ENCODE measurements at places on chromosomes 12 and 14.

DNA sequence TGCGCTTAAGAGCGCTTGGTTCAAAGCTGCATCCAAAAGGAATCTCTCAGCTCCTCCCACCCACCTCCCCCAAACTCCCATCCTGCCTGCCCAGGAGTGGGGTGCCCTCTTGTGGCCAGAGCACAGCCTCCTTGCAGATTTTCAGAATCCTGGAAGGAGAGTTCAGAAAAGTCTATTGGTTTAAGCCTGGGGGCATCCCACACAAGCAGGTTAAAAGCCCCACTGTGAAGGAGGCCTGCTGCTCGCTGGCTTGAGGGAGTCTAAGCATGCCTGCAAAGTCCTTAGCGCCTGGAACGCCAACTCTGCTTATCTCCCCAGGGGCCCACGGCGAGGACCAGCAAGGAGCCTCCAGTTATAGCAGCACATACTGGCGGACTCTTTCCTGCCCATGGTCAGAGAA, 297.1 kb downstream of the KSR2 start:
- DNase-seq: peak; percentile 23

- peak; percentile 76 for DNase-seq
Observed at GRCh38 chr14:32594766-32595165, 265.7 kb downstream of the AKAP6 start.

GRCh38 chr14:45222485-45223262, 30.3 kb downstream of the MIS18BP1 start:
- DNase-seq: no peak

DNA sequence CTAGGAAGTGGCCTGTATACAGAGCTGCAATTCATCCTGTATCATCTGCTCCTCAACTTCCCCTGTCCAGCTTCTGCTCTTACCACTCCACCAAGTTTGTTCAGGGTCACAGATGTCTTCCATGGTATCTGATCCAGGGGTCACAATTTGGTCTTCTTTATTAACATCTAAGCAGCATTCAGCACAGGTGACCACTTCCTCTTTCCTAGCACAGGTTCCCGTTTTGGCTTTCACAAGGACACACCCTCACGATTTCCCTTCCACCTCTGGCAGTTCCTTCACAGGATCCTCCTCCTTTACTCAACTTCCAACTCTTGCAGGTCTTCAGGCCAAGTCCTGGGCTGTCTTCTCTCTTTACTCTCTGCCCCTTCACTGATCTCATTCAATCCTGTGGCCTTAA, 93.6 kb downstream of the TTC7B start:
- no peak for DNase-seq

DNA sequence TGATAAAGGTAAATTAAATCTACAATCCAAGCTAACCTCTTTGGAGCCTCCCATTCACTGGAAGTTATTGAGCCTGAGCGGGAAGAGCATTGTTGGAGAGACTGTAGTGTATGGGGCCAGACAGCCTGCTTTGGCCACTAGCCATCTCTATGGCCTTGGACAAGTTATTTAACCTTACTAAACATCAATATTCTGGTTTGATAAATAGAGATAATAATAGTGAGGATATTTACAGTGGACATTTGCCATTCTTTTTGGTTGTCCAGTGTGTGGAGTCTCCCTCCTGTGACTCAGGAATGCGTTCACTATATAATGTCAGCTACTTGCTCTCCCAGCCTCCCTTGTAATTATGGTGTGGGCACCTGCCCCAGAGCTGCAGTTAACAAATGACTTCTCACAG, 216.1 kb downstream of the SLC38A4 start:
- DNase-seq: no peak

DNA sequence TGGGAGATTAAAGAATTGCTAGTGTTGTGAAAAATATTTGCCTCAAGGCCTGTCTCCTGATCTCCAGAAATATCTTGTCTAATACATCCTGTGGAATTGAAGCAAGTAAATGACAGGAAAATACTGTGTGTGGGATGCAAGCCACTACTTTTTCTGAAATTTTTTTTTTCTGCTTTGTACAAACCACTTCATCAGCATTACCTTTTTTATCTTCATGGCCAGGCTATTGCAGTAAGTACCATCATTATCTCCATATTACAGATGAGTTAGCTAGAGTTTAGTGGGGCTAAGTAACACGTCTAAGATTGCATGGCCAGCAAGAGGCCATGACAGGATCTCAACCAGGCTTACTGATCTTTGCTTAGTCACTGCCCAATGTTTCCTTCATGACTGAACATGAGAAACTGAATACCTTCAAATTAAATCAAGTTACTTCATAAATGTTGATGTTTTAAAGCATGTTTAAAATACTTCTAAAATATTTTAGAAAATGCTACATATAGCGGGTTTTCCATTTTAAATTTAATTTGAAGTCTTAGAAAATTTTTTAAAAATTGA, 273.7 kb downstream of the SLC6A15 start:
- peak; percentile 7 for DNase-seq

DNA sequence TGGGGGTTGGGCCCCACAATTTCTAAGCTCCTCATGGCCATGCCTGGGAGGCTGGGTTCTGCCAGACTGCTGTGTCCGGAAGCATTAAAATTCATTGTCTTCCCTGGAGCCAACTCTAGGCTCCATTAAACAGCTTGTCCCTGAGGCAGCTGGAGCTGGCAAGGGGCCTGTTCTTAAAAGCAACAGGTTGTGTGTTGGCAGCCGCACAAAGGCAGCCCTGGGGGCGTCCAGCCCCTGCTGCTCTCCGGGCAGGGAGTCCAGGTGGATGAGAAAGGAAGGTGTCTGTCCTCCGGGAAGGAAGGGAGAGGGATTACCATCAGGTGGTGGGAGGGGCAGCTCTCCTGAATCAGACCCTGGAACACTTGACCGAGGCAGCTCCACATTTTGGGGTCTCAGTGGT, 98.9 kb downstream of the CHST11 start:
- no peak for DNase-seq

- DNase-seq: peak; percentile 11
Observed at GRCh38 chr12:54680374-54680773, 32.2 kb upstream of the DCD start.

GRCh38 chr12:40240779-40241178, 16.0 kb downstream of the LRRK2 start:
- no peak for DNase-seq

GRCh38 chr12:114936148-114937079, 252.4 kb upstream of the TBX3 start:
- DNase-seq: peak; percentile 80

- no peak for DNase-seq
Observed at GRCh38 chr12:75041472-75041871, 168.2 kb downstream of the KCNC2 start.

- no peak for DNase-seq
Observed at GRCh38 chr12:12221560-12221959, 45.3 kb downstream of the LRP6 start.

GRCh38 chr12:127494961-127495915, 771.7 kb upstream of the TMEM132C start:
- no peak for DNase-seq

DNA sequence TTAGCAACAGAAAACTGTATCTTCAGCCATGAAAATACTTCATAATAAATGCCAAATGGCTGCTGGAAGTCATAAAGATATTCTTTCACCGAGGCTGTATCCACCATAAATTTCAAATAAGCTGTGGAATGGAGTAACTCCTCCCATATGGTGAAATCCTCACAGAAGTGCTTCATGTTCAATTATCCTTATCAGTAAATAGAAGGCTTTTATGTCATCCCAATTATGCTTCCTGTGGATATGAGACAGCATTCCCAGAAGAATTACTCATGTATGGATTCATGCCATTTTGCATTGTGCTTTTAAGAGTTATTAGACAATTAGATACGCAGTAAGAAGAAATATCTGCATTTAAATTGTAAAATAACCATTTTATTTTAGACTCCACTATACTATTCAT, 99.0 kb downstream of the RTN1 start:
- DNase-seq: peak; percentile 62

- DNase-seq: peak; percentile 78
Observed at GRCh38 chr12:52975820-52976573, 27.1 kb downstream of the KRT18 start.

DNA sequence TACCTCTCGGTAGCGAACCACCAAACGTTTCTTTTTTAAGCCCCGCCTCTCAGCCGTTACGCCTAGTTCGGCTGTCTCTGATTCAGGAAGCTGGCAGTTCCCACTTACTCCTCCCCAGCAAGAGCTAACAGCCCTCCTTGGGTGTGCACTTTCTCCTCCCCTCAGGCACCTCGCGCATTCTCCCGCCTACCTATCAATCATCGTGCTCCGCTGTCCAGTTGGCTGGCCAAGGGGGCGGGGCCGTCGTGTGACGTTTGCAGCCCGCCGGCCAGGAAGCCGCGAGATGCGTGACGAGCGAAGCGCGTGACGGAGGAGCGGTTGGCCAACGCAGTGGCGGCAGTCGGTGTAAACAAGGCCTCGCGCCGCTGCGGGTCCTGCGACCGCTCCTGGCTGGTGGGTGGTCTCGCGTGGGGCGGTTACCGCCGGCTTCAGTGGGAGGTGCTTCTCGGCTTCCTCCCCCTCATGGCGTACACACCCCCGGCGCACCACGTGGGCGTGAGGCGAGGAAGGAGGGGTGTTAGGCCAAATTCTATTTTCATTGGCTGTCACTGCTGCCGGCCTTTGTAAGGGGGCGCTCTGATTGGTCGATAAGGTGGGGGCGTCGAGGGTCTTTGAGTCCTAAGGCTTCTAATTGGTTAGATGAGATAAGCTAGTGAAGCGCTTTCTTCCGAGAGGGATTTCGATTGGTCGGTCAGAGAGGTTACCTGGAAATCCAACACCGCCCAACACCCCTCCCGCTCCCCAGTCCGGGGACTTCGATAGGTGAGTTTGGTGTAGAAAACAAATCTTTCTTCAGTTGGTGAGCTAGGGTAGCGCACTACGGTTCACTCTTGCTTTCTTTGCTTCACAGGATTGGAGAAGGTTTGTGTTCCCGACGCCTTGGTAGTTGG, at the start of the genes DCAF11 and NRL:
Gene DCAF11 (plus strand): TSS at position 246 of the 890 bp plus-strand sequence. CDS start 818 bp downstream, outside the sequence.
Gene NRL (minus strand): TSS at position 418 of the 890 bp plus-strand sequence. CDS start 32,101 bp downstream, outside the sequence.
- DNase-seq: peak; percentile 100

GRCh38 chr14:43790681-43791080, 716.4 kb downstream of the FSCB start:
- no peak for DNase-seq

GRCh38 chr14:77037938-77038568, 9.5 kb upstream of the IRF2BPL start:
- peak; percentile 65 for DNase-seq

DNA sequence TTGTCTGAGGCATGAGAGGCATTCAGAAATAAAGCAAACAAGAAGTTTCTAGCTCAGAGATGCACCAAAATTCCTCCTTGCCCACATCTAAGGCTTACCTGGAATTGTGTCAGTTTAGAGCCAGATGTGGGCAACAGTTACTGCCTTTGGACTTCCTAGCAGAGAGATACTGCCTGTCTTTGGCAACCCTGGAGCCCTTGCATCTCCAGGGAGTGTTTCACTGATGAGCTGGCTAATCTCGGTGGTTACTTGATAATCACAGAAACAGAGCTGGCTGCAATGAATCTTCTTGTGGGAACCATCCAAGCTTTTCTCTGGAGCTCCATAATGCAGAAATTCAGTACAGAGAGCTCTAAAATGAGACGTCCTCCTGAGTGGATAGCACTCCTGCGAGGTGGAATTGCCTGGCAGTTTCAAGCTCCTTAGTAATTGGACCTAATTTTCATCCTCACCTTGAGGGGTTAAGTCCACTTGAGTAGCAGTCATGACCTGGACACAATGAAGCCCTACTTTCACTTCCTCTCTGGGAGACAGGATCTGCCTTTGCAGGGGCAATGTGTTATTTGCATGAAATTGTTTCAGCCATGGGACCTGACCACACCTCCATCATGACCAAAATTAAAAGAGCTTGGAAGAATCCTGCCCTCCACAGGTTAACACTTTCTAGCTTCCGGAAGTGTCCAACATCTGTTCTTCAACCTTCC, 108.8 kb upstream of the ARHGAP5 start:
- no peak for DNase-seq

DNA sequence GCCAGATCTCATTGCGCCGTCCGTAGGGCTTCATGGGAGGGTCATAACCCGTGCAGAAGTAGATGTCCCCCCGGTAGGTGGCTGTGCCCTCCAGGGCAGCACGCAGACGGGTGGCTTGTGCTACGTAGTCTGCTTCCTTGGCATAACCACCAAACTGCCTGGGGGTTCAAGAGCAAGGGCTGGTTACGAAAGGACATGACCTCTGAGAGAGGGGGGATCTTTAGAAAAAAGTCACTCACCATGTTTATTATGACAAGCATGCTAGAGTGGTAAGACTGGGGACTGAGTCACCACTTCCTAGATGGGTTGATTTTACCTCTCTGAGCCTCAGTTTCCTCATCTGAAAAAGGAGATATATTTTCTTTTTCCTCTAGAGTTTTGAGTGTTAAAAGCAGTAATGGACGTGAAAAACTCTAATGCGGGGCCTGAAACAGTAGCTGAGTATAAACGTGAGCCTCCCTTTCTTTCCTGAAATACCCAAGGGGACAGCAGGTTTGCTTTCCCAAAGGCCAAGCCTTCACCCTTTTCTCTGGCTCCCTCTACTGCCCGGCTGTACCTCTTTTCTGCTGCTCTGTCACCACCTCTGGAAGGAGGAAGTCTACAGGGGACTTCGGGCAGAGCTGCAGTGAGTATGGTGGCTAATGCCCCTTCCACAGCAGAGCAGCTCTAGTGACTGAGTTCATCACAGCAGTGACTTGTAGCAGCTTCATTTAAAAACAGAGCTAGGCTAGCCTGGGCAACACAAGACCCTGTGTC, 23.5 kb upstream of the GPRC5D start:
- DNase-seq: peak; percentile 70

DNA sequence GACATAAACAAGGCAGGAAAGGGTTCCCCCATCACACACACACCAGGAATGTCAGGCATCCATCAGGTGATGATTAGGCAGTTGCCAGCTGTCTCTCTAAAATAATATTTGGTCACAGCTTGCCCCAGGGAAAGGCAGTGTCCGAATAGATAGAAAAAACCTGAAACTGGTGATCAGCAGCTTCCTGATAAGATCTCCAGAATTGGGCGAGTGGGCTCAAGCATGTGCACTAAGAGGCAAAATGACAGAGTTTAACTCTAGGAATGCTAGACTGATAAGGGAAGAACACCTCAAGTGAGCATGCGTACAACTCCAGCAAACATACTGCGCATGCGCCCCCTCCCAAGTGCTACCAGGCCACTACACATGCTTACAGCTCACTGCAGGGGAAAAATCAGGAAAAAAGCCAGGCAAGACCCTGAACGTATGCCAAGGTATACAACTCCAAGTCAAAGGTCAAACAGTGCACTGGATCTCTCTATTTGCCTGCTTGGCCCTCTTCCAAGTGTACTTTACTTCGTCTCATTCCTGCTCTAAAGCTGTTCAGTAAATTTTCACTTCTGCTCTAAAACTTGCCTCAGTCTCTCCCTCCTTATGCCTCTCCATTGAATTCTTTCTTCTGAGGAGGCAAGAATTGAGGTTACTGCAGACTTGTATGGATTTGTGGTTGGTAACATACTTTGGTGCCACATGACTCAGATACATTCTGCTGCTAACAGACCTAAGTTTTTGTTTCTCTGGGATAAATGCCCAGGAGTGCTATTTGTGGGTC, 73.5 kb upstream of the VASH1 start:
- no peak for DNase-seq

GRCh38 chr14:95104911-95105310, 52.4 kb downstream of the DICER1 start:
- no peak for DNase-seq

- DNase-seq: no peak
Observed at GRCh38 chr12:123949770-123950165, 22.9 kb downstream of the CCDC92 start.

GRCh38 chr12:10243818-10244520, 31.3 kb downstream of the GABARAPL1 start:
- DNase-seq: no peak

- no peak for DNase-seq
Observed at GRCh38 chr12:97984974-97985580, 522.5 kb downstream of the RMST start.

- DNase-seq: peak; percentile 45
Observed at GRCh38 chr14:71141701-71142374, 234.6 kb downstream of the PCNX1 start.

GRCh38 chr14:24389226-24389848, 9.5 kb upstream of the NYNRIN start:
- peak; percentile 31 for DNase-seq
